ENCODE measurements at places on chromosomes 12 and 14.

GRCh38 chr14:90191154-90191553, 65.2 kb upstream of the PSMC1 start:
- no peak for DNase-seq

DNA sequence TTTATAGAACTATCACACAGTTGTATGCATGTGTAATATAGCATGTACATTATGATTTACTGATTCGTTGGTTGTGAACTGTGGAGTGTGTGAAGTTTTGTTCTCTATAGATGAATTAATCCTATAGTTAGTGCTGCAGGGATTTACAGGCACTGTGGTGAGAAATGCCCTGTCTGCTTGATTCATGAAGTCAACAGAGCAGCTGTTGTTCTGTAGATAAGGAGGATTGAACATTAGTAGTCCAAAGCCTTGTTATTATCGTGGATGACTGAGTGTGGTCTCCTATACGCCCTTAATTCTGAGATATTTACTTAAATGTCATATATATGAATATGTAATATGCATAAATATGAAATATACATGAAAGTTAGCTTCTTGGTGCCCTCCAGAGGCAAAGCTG, 98.3 kb downstream of the DNAH10 start:
- no peak for DNase-seq

- DNase-seq: peak; percentile 24
Measured at GRCh38 chr12:123237646-123238329, 4.6 kb downstream of the MTRFR start.

- no peak for DNase-seq
Measured at GRCh38 chr14:55712491-55712890, 132.5 kb downstream of the KTN1 start.

DNA sequence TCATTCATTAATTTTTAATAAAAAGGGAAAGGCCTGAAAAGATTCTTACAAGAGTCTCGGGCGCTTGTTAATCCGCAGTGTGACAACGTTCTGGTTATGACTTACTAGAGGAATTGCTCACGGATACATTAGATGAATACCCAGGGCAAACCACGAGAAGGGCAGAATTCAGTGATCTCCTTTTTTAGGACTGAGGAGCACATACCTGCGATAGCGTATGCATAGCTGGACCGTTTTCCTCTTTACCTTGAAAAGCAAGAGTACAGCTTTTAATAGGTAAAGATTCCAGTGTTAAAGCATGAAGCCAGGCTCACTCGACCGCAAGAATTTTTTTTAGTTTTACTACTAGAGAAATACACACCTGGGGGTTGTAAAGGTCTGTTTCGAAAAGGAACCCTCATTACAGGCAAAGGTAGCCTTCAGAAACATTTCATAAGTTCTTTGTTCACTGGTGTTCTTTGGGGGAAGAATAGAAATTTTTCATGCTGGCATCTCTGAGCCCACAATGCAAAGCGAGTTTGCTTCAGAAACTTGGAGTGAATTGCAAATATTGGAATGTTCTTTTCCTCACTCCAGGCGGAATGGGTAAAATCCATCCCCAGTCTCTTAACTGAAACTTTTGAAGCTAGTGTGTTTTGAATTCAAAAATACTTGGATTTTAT, 953 bp downstream of the MAPK1IP1L start:
- DNase-seq: peak; percentile 21

DNA sequence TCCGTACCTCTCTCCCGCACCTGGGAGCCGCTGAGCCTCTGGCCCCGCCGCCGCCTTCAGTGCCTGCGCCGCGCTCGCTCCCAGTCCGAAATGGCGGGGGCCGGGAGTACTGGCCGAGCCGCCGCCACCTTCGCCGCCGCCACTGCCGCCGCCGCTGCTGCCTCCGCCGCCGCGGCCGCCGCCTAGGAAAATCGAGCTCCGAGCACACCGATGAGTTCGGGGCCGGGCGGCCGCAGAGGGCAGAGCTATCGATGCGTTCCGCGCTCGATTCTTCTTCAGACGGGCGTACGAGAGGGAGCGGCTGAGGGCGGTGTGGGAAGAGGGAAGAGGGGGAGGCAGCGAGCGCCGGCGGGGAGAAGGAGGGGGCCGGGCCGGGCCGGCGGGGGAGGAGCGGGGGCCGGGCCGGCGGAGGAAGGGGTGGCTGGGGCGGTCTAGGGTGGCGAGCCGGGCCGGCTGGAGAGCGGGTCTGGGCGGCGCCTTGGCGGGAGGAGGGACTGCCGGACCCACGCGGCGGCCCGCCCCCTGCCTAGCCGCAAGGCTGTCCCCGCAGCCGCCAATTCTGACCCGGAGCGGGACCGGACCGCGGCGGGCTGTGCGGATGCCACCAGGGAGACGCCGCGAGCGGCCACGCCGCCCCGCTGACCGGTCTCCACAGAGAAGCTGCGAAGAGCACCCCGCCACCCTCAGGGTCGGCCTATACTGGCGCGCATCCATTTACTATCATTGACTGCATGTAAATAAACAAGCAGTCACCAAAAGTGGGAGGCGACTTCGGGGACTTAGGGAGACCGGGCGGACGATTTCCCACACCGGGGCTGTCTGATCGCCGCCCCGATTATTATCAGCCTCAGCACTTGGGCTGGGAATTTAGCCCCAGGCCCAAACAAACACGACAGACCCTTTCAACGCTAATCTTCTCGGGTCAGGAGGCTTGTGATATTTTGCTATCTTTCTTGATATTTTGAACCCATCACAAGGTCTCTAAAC, at the start of gene KRAS:
Gene KRAS (minus strand): TSS at position 186 of the 987 bp plus-strand sequence.
- peak; percentile 97 for DNase-seq

Data from renal pelvis (tissue), 12 donors.